ENCODE measurements at places on chromosomes 1 and 21.
A peak's percentile ranks its signal among the peaks of the same experiment; 100 is the strongest.

- no peak for DNase-seq
These were observed 20.6 kb downstream of the NPR1 start for GRCh38 chr1:153698923-153699714.

DNA sequence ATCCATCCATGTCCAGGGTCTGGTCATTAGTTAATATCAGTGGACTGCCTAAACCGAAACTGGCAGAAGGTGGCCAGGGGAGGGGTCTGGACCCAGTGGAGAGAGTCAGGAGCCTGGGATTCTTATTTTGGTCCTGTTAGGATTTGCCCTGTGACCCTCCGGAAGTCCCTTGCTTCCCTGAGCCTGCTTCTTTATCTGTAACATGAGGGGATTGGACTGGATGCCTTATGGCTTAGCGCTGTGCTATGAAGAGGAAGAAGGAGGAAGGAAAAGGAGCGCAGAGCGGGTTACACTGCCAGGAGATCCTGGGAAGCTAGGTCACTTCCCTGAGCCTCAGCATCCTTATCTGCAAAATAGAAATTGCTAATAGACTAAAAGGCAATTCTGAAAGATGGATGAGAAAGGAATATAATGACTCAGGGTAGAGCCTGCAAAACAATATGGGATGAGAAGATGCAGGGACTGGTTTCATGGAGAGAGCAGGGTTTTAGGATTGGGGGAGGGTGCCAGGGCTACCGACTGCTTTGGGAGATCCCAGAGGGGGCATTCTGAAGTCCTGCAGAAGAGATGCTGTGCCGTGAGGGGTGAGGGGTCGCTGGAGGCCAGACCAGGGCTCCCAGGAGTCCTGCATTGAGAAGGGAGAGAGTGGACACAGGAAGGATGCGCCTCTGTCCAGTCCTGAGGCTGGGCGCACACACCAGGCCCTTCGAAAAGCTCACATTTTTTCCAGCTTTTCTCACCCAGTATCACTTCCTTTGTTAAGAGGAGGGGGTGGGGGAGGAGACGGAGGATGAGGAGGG lies 460 bp upstream of the ADORA1 start:
- DNase-seq, result no peak

DNA sequence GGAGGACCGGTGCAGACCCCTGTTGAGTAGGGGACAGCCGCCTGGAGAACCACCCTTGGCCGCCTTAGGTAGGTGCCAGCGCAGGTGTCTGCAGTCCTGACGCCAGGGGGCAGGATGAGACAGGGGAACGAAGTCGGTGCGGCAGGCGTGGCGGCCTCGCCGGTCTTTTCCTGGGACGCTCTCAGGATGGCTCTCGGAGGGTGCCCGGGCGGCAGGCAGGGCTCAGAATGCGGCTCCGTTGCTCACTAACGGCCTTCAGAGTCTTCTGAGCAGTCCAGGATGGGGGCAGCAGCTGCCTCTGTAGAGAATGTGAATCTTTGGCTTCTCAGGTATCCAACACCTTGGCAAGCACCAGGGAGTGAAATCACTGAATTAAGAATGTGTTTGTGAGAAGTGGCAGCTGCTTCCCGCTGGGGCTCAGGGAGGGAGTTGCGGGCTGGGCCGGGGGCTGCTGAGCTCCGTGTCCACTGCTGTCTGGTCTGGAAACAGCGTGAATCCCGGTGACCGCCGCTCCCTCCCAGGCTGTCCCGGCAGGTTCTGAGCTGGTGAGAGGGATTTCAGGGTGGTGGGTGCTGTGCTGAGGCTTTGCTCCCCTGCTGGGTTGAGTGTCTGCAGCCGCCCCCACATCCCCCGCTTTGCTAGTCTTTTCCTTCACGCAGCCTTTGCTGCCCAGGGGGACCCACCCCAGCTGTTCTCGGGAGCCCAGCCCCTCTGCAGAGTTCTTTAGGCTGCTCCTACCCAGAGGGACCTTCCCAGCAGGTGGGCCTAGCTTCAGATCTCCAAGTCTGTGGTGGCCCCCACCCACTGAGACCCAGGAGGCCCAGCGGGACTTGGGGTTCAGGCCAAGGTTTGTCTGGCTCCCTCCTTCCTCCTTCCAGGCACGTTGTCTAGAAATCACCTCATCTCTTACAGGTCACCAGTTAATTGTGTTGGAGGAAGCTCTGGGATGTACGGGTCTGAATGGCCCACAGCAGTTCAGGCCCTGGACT lies 11.1 kb upstream of the C1orf174 start:
- DNase-seq, result peak; percentile 79

DNA sequence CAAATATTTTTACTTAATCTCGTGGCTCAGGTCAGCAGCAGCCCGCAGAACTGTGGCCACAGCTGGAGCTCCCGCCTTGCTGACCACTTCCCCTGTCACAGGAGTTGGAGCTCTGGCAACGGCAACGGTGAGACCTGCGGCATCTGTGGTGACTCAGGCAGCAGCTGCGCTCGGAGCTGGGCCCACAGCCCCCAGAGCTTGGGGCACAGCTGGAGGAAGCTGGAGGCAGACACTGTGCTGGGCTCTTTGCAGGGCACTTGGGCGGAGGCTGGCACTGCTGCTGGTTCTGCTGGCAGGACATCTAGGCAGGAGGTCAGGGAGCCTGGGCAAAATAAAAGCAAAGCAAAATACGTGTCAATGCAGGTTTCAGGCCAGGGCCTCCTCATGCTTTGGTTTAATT lies at the start of gene LCE3A:
TSS of gene LCE3A (minus strand) at position 301 of the 400 bp plus-strand sequence. CDS start at position 301, 0 bp downstream.
- DNase-seq, result no peak

- DNase-seq, result no peak
These were observed 10.4 kb downstream of the DNAJC6 start for GRCh38 chr1:65319754-65320153.

GRCh38 chr1:214966346-214966745 lies 116.2 kb upstream of the KCNK2 start:
- DNase-seq, result no peak

Measured in activated T-cell treated with anti-CD3 and anti-CD28 coated beads, Interleukin-2, amount 50 U/mL, for 72 hours (primary cell).